ENCODE measurements at places on chromosomes 4 and X.

DNA sequence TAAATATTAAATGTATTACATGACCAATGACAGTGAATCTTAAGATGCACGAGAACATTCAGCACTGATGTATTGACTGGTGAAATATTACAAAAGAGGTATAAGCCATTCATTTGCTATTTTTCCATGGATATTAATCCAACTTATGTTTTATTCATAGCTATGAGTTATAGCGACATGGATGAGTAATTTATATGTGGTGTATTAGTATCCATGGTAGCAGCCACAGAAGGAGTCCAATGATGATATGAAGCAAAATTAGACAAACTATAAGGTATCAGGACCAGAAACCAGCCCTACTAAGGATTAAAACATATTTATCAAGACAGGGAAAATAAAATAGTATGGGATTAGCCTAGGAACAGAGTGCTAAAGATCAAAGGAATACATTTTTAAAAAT, 50.7 kb downstream of the THAP9 start:
- no peak for DNase-seq

DNA sequence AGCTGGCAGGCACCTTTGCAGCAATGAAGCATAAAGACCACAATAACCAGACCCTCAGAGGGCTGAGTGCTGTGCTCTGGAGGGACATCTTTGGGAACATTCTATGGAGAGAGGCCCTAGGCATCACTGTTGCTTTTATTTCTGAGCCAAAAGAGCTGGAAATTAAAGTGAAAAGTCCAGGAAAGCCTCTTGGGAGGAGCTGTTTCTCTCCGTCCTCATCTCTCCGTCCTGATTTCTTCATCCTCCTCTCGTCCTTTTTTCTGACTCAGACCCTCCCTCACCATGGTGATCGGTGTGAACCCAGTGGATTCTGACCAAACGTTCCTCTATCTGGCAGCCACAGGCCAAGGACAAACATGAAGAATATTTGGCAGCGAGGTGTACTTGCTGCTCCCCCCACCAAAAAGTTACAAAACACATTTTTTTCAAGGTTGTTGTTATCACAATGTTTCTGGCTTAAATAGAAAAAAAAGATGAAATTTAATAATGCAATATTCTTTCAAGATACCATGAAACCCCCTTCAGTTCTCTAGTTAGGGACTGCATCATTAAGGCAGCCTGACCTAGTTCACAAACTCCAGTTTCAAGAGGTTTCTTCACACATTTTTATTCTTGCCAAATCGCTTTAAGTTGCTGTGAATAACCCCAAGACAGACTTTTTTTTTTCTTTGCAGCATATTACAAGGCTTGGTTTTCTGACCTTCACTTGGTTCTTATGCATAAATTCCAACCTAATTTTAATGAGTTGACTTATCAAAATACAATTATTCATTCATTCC, 80.2 kb downstream of the SCD5 start:
- DNase-seq = no peak

DNA sequence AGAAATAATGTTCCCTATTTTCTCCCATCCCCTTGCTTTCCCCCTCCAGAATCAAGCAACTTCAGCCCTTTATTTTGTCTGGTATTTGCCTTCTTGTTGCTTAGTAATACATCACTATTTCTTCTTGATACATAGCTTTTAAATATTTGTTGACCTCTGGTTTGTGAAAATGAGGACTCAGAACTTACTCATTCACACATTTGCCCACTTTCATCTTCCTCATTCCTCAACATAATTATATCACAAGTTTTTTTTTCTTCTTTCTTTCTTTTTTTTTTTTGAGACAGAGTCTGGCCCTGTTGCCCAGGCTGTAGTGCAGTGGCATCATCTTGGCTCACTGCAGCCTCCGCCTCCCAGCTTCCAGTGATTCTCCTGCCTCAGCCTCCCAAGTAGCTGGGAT, 28.9 kb upstream of the NDUFC1 start:
- DNase-seq = no peak

DNA sequence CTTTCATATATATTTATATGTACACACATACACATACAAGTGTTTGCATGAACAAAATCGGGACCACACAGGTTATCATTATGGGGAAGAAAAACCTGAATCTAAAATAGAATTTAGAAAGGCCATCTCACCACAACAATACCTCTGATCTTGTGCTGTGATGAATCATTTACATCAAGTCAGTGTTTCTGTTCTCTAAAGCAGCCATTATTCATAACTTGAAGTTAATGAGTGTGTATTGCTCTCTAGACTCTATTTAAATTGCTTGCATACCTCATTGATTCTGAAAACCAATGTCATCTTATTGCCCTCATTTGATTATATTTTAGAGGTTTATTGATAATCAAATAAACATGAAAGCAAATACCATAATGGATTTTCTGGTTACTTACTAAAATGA, 71.6 kb downstream of the FAM114A1 start:
- no peak for DNase-seq

DNA sequence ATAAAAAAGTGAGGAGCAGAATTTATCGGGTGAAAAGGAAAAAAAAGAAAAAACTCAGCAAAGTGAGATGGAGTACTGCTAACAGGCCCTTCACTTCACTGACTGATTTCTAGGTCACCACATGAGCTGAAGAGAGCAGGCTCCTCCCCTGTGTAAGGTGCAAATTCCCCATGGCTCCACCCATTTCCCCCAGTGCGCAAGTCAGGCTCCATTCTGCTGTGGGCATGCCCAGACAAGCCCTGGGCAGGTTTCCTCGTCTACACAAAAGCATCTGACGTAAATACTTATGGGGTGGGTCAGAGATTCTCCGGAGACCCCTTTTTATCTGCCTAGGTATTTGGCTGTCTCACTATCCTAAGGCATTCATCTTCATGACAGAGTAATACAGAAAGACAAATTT, 157.9 kb downstream of the MAGEB5 start:
- no peak for DNase-seq

GRCh38 chr4:38968668-38969067, 63.5 kb downstream of the TMEM156 start:
- no peak for DNase-seq

DNA sequence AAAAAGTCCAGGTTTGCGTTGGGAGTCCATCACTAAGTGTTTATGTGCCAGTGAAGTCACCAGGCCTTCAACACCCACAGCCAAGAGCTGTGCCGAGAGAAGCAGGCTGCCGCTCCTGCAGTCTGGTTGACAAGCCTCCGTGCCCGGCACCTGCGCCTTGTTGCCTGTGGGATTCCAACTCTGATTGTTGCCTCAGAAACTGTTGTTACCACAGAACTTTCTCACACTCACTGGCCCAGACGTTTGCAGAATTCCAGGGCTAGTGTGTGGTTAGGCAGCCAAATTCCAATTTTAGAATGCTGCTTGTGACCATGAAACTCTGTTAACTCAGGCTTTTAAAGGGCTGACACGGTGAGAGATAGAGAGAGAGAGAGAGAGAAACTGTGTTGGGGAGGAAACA, 119.5 kb upstream of the LIMCH1 start:
- DNase-seq = no peak

GRCh38 chr4:88674565-88674964, 23.1 kb downstream of the NAP1L5 start:
- no peak for DNase-seq
